ENCODE measurements at places on chromosomes 1 and 21. TPM values are rescaled to one million over a fixed set of nuclear protein-coding genes. Genes with fewer than 3 reads are reported as not detected.

Gene RHD
- total RNA-seq = not detected

Gene NFASC
- total RNA-seq = not detected

Gene MROH9
- not detected for total RNA-seq

Gene KLF17
- total RNA-seq = not detected

Gene FAM177B
- not detected for total RNA-seq

Gene PRDM16
- total RNA-seq = 6.9 TPM

Gene AQP10
- total RNA-seq = not detected

Gene LCE1A
- not detected for total RNA-seq

Gene C1orf185
- total RNA-seq = not detected

Gene SPRR2G
- total RNA-seq = not detected

Gene LENEP
- total RNA-seq = 0.63 TPM

Gene PTAFR
- 0.22 TPM for total RNA-seq

Gene S100A6
- 451 TPM for total RNA-seq

Gene IL19
- total RNA-seq = not detected

Gene HSF2BP
- total RNA-seq = 0.58 TPM

Gene S100A10
- 516 TPM for total RNA-seq

Gene CNKSR1
- 5.0 TPM for total RNA-seq

Gene RNU1-2
- total RNA-seq = 2,872 TPM

Gene GBP5
- total RNA-seq = 330 TPM

Gene RCOR3
- total RNA-seq = 51.2 TPM

Gene KRTAP7-1
- not detected for total RNA-seq

Gene B3GALT2
- 0.26 TPM for total RNA-seq

Gene MXRA8
- not detected for total RNA-seq

Gene PRELP
- total RNA-seq = not detected

Gene TTC22
- 10.2 TPM for total RNA-seq

Gene EPHA8
- not detected for total RNA-seq

Gene MCOLN2
- total RNA-seq = 12.6 TPM

Gene TFF2
- total RNA-seq = not detected

Gene SLAMF7
- 8.2 TPM for total RNA-seq

Measured in activated naive CD4-positive, alpha-beta T cell treated with anti-CD3 and anti-CD28 coated beads, Interleukin-2, amount 10 ng/mL, durations not matched to agents 5 hours and 36 hours (primary cell).